ENCODE measurements at places on chromosomes 2 and 18.

DNA sequence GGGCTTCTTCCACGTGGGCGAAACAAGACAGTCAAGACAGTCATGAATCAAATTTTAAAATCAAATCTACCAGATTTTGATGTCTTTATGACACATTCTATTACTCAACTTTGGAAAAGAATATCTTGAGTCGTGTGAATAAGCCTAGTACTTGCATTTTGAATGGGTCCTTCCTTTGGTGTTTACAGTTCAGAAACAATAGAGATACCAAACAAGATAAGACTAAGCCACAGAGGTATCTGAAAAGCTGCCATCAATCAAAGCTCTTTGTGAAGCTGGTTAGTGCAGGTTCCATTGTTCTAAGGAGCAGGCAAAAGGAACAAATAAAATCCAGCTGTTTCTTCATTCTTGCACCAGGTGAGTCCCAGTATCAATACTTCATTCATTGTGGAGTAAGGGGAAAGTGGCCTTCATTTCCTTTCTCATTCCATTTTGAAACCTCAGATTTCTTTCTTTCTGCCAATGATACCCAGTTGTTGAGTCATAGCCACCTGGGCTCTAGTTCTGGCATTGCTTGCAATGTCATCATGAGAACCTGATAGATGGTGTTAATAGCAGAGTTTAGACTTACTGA, 151.7 kb upstream of the L3MBTL4 start:
- DNase-seq: no peak

DNA sequence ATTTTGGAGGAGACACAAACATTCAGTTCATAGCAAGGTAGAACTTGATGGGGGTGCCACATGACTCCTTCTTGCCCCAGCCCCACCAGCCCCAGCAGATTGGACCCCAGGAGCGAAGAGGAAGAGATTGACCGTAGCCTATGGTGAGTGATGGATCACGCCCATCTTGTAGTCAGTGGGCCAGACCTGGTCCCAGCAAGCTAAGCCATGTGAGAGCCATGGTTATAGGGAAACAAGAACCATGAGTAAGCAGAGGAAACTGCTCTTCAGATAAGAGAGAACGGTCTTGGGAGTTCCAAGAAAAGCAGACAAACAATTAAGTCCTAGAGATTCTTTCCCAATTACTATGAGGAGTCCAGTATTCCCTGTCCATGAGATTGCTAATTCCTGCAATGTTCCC, 4.6 kb upstream of the TCF4 start:
- DNase-seq: no peak

- DNase-seq: no peak
Observed at GRCh38 chr2:63044362-63045327, 6.0 kb upstream of the OTX1 start.

- DNase-seq: no peak
Observed at GRCh38 chr2:222102575-222103349, 196.0 kb downstream of the PAX3 start.

- DNase-seq: no peak
Observed at GRCh38 chr2:14516844-14517243, 115.7 kb upstream of the LRATD1 start.

- DNase-seq: no peak
Observed at GRCh38 chr2:174977364-174977763, 27.8 kb downstream of the CHN1 start.

DNA sequence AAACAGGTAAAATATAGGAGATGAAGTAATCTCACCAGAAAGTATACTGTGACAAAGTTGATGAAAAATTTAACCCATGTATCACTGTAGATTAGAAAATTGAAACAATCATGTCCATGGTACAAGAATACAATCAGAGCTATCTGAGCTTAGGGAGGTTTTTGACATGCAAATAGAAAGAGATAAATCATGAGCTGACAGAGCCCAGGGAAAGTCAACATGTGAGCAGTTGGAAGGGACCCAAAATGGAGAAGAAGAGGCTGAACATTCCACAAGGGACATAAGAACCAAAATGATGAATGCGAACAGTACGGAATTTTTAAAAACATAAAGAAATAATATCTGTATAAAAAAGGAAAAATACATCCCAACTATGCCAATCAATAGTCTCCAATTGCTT, 395.4 kb upstream of the CYRIA start:
- DNase-seq: no peak

- DNase-seq: no peak
Observed at GRCh38 chr18:26711756-26712155, 153.8 kb downstream of the AQP4 start.

GRCh38 chr2:238286551-238286950, 1.9 kb downstream of the PER2 start:
- peak; percentile 20 for DNase-seq

- DNase-seq: no peak
Observed at GRCh38 chr2:202115479-202115971, 42.5 kb downstream of the KIAA2012 start.

- DNase-seq: no peak
Observed at GRCh38 chr2:181203412-181203811, 223.0 kb downstream of the UBE2E3 start.

DNA sequence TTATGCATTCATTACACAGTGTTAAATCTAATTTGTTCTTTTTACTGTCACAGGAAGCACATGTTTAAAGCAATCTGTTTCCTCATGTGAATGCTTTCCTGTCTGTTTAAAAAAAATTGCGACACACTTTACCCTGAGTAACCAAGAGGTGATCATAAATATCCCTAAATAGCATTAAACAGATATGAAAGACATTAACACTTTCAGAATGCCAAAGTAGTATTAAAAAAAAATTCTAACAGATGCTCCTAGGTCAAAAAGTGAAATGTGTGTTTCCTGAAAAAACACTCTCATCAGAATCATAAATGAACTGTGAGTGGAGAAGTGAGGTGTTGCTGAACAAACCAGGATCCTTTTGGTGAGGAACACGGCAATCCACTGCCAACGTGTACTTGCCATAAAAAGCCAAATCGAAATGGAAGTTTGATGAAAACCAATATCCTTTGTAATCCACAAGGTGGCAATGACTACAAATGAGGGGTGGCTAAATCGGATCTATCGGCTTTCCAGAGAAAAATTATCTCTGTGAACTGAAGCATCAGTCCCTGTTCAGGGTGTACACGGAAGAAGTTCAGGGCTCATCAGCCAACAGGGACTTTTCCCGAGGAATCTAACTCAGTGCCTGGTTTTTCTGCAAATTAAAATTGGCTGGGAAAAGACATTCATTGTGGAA, 248.9 kb downstream of the TCF4 start:
- no peak for DNase-seq

GRCh38 chr2:176805345-176805744, 407.2 kb upstream of the HNRNPA3 start:
- DNase-seq: no peak

DNA sequence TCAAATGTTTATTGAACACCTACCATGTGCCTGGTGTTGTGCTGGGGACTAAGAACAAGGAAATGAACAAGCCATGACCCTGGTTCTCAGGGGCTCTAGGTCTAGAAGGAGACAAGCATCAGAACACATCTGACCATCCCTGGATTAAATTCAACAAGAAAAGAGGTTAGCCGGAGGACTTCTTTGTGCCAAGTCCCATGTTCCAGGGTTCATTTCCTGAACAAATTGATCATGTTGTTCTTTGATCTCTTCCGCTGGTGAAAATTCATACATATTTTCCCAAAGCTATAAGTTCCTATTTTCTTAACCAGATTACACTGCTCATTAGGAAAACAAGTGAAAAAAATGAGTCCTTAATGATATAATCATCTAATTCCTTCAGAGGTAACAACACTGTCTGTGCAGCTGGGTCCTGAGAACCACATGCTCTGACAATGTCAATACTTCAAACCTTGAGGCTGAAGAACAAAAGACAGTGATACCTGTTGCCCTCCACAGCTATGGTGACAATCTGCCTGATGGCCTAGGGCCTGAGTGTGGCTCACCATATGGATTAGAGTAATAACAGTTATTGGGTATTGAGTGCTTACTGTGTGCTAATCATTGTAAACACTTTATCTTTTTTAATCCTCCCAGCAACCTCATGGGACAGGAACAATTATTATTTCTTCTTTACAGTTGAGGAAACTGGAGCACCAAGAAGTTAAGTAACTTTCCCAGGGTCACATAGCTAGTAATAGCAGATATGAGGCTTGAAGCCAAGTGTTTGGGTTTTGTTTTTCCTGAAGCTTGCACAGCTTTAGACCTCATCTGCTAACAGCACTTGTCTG, 24.6 kb upstream of the INO80C start:
- DNase-seq: no peak

DNA sequence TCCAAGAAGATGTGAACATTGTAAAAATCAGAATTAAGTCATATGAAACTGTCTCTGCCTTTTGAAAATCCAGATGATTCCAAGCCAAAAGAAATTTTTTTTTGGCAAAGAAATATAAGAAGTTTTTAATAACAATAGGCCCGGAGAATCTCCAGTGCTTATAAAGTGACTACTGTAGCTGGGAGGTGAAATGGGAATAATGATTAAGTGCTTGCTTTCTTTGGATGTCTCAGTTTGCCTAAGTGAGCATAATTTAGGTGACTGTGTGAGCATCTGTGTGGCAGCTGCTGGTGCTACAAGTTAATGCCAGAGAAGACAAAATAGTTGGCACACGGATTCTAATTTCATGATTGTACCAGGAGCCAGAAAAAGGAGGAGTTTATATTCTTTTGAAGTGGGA, 185.0 kb downstream of the LTBP1 start:
- no peak for DNase-seq

GRCh38 chr2:96537066-96537733, 648 bp downstream of the ARID5A start:
- DNase-seq: peak; percentile 85

DNA sequence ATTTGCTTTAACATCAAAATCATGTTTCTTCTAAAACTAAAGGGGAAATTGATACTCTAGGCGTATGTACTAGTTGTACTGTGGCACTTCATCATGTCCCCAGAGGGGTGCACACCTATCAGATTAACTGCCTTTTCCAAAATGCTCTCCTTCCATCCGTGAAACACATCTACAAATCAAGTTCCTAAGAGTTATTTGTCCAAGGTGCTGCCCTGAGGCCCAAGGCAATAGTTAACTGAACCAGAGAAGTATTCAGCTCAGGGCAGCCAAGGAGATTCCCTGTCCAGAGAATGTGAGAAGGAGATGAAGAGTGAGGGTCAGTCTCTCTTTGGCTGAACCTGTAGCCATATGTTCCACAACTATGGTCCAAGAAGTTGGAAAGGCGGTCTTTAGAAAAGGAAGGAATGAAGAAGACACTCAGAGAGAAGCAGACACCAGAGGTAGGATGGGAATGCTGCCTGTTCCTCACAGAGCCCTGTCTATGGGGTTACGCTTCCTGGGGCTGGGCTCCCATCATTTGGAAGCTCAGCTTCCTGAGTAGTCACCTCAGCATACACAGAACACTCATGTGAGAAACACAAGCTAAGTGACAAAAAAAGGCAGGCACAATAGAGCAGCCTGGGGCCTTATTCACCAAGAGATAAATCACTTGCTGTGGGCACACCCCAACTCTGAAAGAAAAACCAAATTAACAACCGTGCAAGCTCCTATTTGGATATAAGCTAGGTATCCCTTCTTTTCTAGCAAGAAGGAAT, 55.6 kb downstream of the ANKRD44 start:
- no peak for DNase-seq

- DNase-seq: no peak
Observed at GRCh38 chr2:227022608-227023007, 141.4 kb downstream of the COL4A4 start.

GRCh38 chr2:16774980-16775898, 109.6 kb upstream of the CYRIA start:
- DNase-seq: no peak

DNA sequence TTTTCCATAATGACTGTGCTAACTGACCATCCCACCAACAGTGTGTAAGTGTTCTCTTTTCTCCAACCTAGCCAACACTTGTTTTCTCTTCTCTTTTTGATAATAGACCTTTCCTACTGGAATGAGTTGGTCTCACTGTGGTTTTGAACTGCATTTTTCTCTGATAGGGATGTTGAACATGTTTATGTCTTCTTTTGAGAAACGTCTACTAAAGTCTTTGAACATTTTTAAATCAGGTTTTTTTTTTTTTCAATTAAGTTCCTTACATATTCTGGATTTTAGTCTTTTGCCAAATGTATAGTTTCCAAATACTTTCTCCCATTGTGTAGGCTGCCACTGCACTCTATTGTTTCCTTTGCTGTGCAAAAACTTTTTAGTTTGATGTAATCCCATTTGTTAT, 405.5 kb upstream of the FIGN start:
- DNase-seq: no peak

GRCh38 chr2:199455210-199455544, 2.6 kb downstream of the SATB2 start:
- DNase-seq: no peak

DNA sequence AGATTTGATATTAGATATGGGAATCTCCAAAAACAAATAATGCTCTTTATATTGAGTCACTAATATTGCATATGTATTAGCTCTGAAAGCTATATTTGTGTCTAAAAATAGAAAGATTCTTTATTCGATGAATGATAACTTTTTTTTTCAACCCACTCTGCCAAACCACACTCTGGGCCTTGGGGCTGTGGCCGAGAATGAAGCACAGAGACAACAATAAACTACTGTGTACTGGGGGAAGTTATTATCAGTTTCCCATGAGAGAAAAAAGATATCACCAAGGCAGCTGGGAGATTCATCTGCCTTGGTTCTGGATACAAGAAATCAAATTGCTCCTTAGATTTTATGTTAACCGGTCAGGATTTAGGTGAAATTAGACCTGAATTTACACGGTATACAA, 762.2 kb downstream of the SUCLG1 start:
- DNase-seq: no peak

GRCh38 chr2:60886991-60887390, 5.6 kb downstream of the REL start:
- DNase-seq: no peak

GRCh38 chr2:211349031-211349430, 792.6 kb downstream of the CPS1 start:
- no peak for DNase-seq

DNA sequence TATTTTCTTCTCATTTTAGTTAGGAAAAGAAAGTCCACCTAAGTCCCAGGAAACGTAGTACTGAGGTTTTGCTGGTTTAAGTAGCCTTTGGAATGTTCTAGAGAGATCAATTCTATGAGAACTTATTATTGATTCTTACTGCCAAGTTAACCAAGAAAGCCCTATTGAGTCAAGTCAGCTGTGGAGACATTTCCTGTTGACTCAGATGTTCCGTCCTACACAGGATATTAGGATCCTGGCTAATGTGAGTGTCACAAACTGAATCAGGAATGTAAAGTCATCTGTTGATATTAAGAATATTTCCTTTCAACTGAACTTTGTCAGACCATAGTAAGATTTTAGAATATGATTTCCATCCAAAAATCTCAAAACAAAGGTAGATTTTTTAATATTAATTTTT, 654.3 kb downstream of the LRRTM4 start:
- no peak for DNase-seq

- DNase-seq: no peak
Observed at GRCh38 chr2:193482557-193482956, 1287.8 kb upstream of the TMEFF2 start.

DNA sequence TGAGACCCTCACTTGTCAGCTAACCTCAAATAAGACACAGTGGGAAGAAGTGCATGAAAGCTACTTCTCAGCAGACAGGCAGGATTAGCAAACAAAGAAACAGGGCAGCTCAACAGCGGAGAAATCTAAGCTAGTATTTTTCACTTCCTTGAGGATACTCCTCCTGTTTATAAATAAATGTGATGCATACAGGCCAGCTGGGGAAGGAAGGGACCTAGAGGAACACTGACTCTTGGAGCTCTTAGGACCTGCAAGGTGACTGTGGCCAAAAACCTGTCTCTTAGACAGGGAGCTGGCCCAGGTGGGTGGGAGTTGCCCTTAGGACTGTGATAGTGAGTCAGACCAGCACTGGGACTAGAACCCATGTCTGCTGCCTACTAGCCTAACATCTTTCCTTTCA, 4.8 kb downstream of the REEP1 start:
- DNase-seq: no peak

All from stimulated activated CD4-positive, alpha-beta T cell treated with anti-CD3 and anti-CD28 coated beads, Interleukin-1b, Interleukin-23, amount 100 ng/mL, for 48 hours (primary cell).